Activated T-cell treated with anti-CD3 and anti-CD28 coated beads, Interleukin-2, amount 50 U/mL, for 72 hours (primary cell): ENCODE measurements at places on chromosomes 3 and 15.

DNA sequence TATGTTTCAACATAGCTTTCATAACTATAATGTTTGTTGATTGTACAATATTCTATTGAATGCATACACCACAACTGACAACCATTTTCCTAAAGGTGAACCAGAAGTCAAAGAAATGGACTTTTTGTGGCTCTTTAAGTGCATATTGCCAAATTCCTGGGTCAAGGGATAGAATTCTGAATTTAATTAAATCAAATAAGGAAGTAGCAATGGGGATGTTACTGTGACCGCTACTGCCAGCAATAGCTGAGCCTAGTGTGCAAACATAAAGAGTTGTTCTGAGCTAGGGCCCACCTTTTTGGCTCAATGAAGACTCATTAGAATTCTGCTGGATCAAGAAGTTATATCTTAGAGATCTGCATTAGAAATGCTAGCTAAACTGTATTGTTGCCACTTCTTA lies 17.3 kb upstream of the KBTBD8 start:
- no peak for DNase-seq

GRCh38 chr15:64749999-64750657 lies 25.3 kb downstream of the RBPMS2 start:
- no peak for DNase-seq

DNA sequence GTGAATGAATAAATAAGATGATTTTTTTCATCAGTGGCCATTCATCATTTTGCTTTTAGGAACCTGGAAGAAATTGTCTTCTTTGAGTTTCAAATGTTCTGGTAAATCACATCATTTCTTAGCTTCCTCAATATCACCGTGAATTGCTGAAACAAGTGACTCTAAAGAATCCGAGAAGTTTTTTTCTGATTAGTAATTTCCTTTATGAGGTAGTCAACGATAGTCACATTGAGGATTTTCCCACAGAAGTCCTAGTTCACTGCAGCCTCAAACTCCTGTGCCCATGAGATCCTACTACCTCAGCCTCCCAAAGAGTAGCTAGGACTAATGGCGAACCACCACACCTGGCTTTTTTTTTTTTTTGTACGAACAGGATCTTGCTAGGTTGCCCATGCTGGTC lies 3.6 kb upstream of the TMPRSS7 start:
- DNase-seq: no peak

GRCh38 chr3:174023421-174023820 lies 625.9 kb downstream of the NLGN1 start:
- no peak for DNase-seq

- DNase-seq: no peak
These were observed 147.5 kb downstream of the LRTM1 start for GRCh38 chr3:54780336-54780735.

DNA sequence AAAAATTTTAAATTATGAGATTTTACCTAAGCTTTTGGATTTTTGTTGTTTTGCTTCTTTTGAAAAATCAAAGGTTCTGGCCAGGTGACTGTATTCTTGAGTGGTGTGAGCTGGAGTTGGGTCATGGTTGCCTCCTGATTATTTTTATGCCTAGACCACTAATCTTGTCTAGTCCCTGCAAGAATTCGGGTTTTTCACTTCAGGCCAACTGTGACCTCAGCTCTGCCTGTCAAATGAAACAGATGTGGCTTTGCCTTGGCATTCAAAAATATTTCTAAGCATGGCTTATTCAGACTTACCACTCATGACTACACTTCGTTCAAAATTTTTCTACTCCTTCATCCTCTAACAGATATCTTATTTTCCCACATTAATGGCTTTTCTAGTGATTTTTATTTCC lies 25.4 kb upstream of the CDV3 start:
- DNase-seq: no peak

DNA sequence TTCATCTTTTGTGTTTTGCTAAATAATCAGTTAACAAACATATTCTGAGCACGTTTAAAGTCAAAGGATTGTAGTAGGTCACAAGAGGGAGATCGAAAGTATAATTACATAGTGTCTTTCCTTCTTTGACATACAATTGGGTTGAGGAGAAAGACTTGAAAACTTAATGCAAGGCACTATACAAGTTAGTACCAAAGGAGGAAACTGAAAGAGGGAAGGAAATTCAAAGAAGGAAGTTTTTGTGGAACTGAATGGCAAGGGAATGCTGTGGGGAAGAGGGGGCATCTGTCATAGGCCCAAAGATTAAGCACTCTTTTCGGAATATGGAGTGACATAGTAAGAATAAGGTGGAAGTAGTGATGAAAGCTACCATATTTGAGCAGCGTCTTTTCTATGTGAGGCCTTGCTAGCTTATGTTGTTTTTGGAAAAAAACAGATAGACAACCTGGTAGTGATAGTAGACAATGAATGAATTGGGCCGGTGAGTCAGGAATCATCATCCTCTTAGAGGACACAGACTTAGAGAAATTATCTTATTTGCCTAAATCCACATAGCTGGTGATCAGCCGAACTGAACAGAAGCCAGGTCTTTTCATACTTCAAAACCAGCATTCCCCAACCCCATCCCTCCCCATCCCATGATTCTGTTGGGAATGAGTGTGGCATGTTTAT lies 10.2 kb downstream of the MBNL1 start:
- DNase-seq: no peak

GRCh38 chr3:103752986-103753385 lies 1318.2 kb downstream of the ZPLD1 start:
- DNase-seq: no peak

DNA sequence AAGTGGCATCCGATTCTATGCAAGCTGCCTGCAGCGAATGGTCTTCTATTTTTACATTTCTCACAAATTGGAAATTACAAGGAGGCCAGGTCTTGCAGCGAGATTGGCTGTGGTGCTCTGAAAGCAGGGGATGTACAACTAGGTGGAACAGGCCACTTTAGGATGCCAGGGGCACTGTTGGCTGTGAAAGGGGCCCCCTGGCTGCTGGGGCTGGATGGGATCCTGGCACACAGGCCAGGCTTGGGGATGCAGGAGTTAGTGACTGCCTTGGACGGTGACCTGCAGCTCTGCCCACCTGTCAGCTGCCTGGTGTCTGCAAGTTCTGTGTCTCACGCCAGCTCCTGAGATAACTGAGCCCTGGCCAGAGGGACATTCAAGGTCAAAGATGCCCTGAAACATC lies 4.6 kb downstream of the SLC6A1 start:
- no peak for DNase-seq

DNA sequence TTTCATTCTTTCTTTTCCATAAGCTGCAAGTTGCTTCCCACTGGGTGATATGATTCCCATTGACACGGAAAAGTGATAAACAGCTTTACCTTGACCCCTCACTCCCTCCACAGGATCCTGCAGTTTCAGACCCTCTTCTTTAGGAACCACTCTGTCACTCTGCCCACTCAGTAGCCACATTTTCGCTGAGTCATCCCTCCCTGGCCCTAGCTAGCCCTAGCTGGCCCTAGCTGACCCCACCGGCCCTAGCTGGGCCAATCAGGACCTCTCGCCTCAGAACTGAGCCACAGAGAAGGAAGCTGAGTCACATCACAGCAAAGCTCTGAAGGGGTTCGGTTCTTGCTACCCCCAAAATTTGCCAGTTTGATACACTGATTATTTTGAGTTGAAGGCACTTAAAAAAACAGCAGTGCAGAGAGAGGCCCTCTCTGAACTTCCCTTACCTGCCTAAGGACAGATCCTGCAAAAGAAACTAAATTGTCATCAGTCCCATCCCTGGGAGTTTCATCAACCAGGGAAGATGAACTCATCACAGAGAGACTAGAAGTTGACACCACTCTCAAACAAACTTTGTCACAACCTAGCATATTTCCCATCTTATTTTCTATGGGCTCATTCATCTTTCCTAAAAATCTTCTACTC lies 233.5 kb upstream of the PROK2 start:
- DNase-seq: no peak

- DNase-seq: no peak
These were observed 39.6 kb upstream of the GPR149 start for GRCh38 chr3:154469585-154469984.

DNA sequence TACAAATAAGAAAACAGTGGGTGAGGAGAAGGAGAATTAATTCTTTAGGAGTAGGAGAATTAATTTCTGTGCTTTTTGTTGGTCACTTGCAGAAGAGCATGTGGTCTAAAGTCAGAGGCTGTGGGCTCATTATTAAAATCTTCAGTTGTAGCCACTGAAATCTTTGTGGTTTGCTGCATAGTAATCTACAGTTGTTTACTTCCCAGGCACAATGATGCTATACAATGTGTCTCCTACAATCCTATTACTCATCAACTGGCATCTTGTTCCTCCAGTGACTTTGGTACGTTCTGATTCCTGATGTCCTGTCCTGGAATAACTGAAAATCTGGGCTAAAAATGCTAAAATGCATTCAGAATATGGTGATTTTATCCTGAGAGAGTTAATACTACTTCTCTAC lies 21.0 kb downstream of the IFT122 start:
- no peak for DNase-seq

DNA sequence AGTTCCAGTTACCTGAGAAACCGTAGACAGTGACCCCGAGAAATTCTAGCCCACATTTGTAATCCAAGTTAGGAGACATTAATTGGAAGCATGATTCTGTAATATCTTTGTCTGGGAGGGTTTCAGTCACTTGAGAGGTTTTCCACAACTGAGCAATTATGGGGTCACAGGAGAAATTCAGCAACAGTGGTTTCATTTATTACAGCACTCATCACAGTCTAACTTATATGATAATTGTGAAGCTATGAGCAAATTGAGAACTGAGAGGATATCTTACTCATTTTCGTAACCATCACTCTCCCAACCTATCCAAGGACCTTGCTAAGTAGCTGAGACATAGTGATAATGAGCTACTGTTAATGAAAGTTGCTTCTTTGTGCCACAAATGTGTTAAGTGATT lies 328.5 kb upstream of the PPP2R3A start:
- no peak for DNase-seq

DNA sequence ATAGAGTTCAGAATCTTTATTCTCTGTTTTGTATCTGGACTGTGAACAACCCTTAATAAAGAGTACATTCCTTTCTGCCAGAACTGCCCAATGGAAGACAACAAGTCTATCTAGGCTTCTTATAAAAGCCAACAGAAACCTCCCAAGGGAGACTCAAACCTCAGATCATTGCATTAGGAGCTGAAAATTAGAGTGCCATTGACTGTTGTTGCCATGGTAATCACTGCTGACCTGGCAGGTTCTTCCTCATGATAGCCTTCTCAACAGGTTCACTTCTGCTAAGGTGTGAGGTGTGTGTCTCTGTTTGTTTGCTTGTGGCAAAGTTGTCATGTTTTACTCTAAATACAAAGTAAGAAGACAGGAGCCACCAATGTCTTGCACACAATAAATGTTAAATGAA lies 79.2 kb downstream of the TMEM108 start:
- DNase-seq: no peak

DNA sequence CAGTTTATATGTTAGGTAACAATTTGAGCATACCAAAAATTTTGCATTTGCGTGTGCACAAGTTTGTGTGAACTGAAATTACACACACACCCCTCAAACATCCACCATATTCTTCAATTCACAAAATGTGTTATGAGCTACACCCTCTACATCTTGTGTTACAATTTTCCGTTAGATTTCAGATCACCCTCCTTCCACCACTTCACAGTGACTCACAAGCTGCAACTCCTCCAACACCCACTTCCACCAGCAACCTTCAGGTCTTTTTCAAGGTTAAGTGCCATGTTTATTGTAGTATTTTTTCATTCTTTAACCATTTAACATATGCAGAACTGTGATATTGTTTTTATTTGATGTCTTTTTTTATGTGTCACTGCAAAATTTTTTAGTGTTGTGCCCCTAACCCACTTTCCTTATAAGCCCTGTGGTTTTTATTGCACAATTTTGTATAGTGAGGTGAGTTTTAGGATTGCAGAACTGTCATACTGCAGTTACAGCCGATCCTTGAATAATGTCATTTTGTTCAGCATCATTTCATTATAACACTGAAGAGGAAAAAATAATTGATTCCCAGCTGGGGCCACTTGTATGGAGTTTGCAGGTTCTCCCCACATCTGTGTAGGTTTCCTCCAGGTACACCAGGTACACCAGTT lies 148.9 kb downstream of the PLCL2 start:
- DNase-seq: peak; percentile 25

DNA sequence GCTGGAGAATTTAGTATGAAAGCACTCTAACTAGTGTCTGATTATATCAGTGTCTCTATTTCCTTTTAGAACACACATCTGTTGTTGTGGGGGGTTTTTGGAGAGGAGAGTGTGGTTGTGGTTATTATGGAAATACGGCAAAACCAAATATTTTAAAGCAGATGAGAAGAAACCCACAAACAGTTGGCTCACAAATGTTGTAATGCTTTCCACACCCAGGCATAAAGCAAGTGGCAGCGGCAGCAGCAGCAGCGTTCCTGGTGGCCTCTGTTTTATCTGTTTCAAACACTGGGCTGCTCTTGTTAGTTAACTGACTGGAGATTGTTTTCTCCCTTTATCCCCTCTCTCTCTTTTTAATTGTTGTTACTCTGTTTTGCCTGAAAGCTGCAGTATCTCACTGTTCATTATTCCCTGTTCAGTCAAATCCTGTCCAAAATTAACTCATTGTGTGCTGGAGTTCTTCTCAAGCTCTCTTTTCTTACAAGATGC lies 1045.5 kb upstream of the NR2F2 start:
- peak; percentile 1 for DNase-seq

- DNase-seq: no peak
These were observed 509.5 kb downstream of the NTRK3 start for GRCh38 chr15:87747087-87747486.

DNA sequence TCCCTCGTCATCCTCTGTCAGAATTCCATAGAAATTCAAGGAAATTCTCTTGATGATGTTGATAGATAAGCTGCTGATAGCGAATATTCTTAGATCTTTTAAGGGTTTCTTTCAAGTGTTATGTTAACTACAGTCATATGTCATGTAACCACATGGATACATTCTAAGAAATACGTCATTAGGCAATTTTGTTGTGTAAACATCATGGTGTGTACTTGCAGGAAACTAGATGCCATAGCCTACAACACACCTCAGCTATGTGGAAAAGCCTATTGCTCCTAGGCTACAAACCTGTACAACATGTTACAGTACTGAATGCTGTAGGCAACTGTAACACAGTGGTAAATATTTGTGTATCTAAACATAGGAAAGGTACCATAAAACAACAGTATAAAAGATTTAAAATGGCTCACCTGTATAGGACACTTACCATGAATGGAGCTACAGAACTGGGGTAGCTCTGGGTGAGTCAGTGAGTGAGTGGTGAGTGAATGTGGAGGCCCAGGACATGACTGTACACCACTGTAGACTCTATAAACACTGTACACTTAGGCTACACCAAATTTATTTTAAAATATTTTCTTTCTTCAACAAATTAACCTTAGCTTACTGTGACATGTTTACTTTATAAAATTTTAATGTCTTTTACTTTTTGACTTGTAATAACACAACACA lies 34.6 kb downstream of the GLDN start:
- no peak for DNase-seq

GRCh38 chr3:11346416-11346815 lies 74.2 kb downstream of the ATG7 start:
- no peak for DNase-seq

GRCh38 chr3:172630316-172630715 lies 80.6 kb downstream of the NCEH1 start:
- DNase-seq: no peak

- DNase-seq: no peak
These were observed 7.2 kb downstream of the MESP2 start for GRCh38 chr15:89783111-89783860.
